ENCODE measurements at places on chromosomes 4 and X. TPM values are rescaled to one million over a fixed set of nuclear protein-coding genes. Genes with fewer than 3 reads are reported as not detected.
A peak's percentile ranks its signal among the peaks of the same experiment; 100 is the strongest.

- peaks cover 5% of the 10 kb centered on the region for H3K36me3 ChIP-seq
- H3K27ac ChIP-seq, result peak overlapping the region; percentile 94
- DNase-seq, result no peak
- H3K27me3 ChIP-seq, result no peaks in the 10 kb centered on the region
- H3K4me1 ChIP-seq, result peaks cover 23% of the 10 kb centered on the region
Observed at GRCh38 chr4:17068891-17069290, 170.4 kb upstream of the LDB2 start.

DNA sequence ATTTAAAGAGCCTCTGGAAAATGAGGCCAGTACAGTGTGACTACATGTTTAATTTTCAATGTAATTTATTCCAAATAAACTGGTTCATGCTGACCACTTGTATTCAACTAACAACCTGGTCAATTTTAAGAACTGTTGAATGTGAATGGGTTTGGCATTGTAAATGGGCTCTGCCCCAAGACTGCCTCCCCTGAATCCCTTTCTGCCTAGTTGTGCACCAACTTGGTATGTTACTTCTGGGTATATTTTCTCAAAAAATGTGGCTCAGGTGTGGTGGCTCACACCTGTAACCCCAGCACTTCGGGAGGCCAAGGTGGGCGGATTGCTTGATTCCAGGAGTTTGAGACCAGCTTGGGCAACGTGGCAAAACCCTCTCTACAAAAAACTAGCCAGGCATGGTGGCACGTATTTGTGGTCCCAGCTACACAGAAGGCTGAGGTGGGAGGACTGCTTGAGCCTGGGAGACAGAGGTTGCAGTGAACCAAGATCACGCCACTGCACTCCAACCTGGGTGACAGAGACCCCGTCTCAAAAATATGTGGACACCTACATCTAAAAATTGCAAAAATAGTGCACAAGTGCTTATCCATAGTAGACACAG, 7.2 kb downstream of the RPL9 start:
- no peak overlapping the region for H3K4me3 ChIP-seq
- DNase-seq, result no peak
- H3K27ac ChIP-seq, result peak overlapping the region; percentile 73
- peaks cover 65% of the 10 kb centered on the region for H3K36me3 ChIP-seq
- peaks cover 40% of the 10 kb centered on the region for H3K4me1 ChIP-seq
- H3K27me3 ChIP-seq, result peaks cover 2% of the 10 kb centered on the region

DNA sequence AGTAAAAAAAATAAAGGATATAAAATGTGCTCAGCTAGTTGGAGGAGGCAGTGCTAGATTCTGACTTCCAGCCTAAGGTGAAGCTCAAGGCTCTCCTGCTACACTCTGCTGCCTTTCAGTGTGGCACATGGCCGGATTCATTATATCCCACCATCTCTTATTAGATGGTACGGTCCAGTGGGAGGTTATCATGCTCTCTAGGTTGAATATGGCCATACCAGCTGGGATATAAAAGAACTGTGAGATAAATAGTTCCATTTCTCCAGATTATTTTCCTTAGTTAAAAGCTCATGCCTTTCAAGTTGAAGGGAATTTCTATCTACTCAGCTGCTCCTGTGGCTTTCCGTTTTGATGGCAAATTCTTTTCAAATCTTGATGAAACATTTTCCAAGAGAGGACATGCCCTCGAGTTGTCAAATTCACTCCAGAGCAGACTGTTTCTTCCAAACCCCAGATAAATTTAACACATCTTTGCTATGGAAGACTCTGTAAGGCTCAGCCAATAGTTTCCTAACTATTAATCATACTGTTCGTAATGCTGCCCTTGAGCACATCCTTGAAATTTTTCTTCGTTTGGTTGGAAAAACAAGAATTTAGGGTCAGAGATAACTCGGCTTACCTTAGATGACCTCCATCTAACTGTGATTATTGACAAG, 2.2 kb upstream of the MGARP start:
- H3K4me3 ChIP-seq, result peak overlapping the region; percentile 68
- peak overlapping the region; percentile 86 for H3K27ac ChIP-seq
- H3K27me3 ChIP-seq, result no peaks in the 10 kb centered on the region

GRCh38 chr4:140158365-140159030, 4.5 kb upstream of the MAML3 start:
- no peaks in the 10 kb centered on the region for H3K27me3 ChIP-seq
- peaks cover 20% of the 10 kb centered on the region for H3K4me1 ChIP-seq
- H3K4me3 ChIP-seq, result no peak overlapping the region
- no peaks in the 10 kb centered on the region for H3K36me3 ChIP-seq
- no peak for DNase-seq

DNA sequence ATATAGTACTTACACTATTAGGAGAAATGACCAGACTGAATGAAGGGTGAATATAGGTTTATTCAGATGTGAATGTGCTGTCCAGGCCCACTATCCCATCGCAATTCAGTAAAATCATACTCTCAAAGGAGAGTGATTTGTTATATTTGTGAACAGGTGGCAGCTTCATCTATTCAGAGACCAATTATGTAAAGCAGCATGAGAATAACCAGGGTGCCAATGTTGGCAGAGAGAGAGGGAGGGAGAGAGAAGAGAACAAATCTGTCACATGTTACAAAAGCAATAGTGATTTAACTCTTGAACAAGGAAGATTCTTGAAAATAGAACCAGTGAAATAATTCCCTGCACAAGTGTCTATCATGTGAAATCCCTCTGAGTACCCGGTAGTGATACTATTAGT, 38.9 kb upstream of the TLL1 start:
- peaks cover 5% of the 10 kb centered on the region for H3K27me3 ChIP-seq
- no peak overlapping the region for H3K27ac ChIP-seq
- H3K4me3 ChIP-seq, result no peak overlapping the region
- H3K36me3 ChIP-seq, result no peaks in the 10 kb centered on the region
- no peaks in the 10 kb centered on the region for H3K4me1 ChIP-seq

GRCh38 chr4:54727346-54727745, 69.6 kb downstream of the KIT start:
- H3K4me1 ChIP-seq, result no peaks in the 10 kb centered on the region
- H3K36me3 ChIP-seq, result no peaks in the 10 kb centered on the region
- DNase-seq, result no peak
- no peaks in the 10 kb centered on the region for H3K27me3 ChIP-seq
- H3K4me3 ChIP-seq, result no peak overlapping the region
- no peak overlapping the region for H3K27ac ChIP-seq

DNA sequence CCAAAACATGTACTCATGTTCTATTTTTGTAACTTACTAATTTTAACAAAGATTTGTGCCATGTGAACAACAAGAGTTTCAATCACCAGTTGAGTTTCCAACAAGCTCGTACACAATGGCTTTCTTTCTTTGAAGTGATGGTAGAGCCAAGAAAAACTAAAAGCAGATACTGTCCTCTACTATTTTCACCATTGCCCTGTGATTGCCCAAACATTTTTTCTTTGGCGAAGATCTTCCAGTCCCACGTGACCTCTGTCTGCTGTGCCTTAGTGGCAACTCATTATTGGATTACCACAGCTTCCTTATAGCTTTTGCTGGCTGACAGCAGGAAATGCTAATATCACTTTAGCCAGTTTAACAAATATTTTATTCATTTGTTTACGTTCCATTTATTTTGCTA, 1147.1 kb downstream of the STIM2 start:
- no peaks in the 10 kb centered on the region for H3K36me3 ChIP-seq
- H3K4me3 ChIP-seq, result no peak overlapping the region
- H3K27me3 ChIP-seq, result no peaks in the 10 kb centered on the region
- no peak for DNase-seq
- H3K27ac ChIP-seq, result 0 out of 2 replicates have a peak overlapping the region, but pooled peaks have one; percentile 15
- peaks cover 43% of the 10 kb centered on the region for H3K4me1 ChIP-seq

GRCh38 chr4:22607382-22607781, 85.4 kb upstream of the GBA3 start:
- H3K27ac ChIP-seq, result no peak overlapping the region
- peak; percentile 28 for DNase-seq
- H3K4me3 ChIP-seq, result no peak overlapping the region
- no peaks in the 10 kb centered on the region for H3K36me3 ChIP-seq
- H3K4me1 ChIP-seq, result no peaks in the 10 kb centered on the region

The MBNL3 gene
- 0.10 TPM for total RNA-seq

The CENPVL2 gene
- not detected for total RNA-seq
